ENCODE measurements at places on chromosomes 7 and 10.

DNA sequence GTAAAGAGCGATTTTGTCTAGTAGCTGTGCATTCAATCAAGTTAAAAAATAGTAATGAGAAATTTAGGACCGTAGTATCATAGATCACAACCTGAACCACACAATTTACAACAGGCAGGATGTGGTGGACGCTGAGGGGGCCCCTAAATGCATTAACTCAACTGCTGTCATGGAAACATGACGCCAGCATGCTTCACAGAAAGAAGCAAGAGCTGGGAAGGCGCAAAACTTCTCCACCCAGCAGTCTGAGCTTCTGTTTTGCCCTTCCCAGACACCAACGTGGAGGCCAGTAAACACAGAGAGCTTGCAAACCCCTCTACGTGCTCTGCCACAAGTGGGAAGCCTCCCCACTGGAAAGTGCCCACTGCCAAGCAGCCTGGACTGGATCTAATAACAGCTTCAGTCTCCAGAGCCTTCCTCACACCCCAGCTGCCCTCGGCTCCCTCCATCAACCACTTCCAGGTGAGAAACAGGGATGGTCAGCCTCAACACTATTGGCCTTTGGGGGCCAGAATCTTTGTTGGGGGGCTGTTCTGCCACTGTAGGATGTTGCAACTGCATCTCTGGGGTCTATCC is 151.8 kb downstream of the SFMBT2 start:
- DNase-seq, result no peak

GRCh38 chr7:36276428-36277248 is 113.0 kb upstream of the ANLN start:
- DNase-seq, result no peak

DNA sequence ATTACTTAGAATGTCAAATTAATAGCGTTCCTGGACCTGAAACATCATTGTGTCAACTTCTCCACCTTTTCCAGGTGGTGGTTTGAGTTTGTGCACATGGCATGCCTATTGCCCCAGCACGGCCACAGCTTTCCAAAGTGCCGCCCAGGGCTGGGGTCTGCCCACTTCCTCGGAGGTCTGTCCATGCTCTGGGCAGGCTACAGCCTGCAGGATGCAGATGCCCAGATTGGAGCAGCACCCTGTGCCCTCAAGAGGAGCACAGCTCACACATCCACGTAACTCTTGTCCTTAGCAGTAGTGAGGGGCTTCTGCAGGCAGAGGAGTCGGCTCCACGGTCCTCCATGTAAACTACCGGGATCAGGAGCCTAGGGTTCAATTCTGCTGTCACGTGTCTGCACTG is 238.6 kb downstream of the EBF3 start:
- no peak for DNase-seq

DNA sequence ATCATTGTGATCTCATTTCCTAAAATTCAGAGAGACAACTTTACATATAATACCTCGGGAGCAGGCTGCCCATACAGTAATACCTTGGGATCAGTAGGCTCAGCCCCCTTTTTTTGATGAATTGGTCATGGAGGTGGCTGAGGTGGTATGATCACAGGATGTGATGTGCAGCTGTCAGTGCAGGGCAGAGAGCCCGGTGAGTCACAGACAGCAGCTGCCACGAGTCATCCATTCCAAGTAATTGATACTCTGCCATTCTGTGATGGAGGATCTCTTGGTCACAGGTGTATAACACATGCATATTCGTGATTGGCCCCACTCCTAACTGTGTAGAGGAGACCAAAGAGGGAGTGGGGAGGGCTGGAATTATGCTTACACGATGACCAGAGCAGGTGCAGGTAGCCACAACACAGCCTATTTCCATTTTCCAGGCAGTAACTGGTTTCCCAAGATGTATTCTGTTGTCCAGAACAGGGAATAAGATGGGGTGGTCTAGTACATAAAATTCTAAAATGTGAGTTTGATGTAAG is 14.1 kb downstream of the NRCAM start:
- DNase-seq, result no peak

- no peak for DNase-seq
Measured at GRCh38 chr10:100155936-100156335, 29.9 kb downstream of the ERLIN1 start.

GRCh38 chr7:118052336-118052735 is 131.6 kb upstream of the LSM8 start:
- no peak for DNase-seq

GRCh38 chr7:105638902-105639495 is 57.7 kb upstream of the EFCAB10 start:
- DNase-seq, result no peak

GRCh38 chr7:157817433-157817832 is 480.6 kb downstream of the DNAJB6 start:
- DNase-seq, result no peak

DNA sequence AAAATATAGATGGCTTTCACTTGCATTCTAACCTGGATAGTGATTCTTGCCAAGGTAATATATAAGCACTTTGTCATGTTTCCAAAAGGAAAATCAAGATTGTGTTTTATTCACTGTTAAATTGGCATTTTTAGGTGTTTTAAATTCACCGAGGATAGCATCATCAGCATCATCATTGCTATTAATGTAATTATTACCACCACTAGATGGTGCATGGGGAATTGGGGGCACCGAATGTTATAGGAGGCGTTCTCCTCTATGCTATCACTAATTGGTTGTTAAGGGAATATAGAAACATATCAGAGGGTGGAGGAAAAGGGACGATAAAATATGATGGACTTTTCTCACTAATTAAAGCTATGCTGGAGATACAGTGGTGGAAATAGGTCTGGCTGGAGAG is 95.5 kb downstream of the CELF2 start:
- DNase-seq, result no peak

- no peak for DNase-seq
Measured at GRCh38 chr10:91013985-91014384, 93.1 kb upstream of the ANKRD1 start.

GRCh38 chr7:24709585-24710360 is 47.5 kb downstream of the GSDME start:
- no peak for DNase-seq

DNA sequence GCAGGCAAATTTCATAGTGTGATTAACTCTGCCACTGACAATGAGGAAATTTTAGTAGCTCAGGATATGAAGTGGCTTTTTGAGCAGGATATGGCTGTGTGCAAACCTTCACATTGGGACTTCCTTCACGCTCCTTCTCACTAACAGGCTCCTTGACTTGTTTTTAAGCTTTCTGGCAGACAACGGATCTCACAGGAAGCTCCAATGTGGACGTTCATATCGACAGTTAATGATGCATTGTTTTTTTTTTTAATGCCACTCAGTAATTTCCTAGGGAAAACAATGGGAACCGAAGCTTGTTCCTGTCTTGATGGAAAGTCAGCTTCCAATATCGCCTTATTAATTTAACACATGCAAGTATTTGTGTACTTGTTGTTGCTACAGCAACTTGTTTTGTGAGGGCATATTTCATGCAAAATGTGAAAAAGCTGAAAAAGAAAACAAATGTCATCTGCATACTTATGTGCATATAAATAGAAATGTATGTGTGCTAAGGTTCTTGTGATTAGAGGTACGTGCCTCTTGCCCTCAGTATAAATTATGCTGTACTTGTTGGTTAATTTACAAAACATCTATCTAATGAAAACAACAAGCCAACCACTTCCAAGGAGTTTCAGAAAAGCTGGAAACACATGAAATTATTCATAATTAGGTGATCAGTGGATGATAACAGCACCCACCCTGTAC is 84.7 kb downstream of the NRP1 start:
- DNase-seq, result no peak

DNA sequence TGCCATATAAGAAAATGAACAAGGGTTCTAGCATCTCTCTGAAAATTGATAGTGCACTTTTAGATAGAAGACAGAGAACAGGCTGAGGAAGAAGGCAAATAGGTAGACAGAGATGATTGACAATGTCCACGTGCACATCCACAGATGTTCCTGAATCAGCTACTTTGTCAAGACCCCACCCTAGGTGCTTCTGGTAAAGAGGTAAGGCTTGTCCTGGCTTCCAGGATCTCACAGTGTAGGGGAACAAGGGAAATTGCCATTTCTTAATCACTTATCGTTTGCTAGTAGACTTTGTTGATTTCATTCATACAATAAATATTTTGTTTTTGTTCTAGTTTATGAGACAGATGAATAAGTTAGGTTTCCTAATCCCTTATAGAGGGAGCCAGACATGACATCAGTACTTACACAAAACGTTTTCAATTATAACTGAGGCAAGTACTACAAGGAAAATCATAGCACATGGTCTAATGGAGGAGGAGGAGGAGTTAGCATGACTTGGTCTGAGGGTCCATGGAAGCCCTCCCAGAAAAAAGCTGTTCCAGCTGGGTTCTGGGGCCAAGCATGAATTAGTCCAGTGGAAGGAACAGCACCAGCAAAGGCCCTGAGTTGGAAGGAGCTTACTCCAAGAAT is 115.9 kb upstream of the ARID5B start:
- no peak for DNase-seq

- no peak for DNase-seq
Measured at GRCh38 chr10:62653254-62653653, 151.3 kb upstream of the ADO start.

- no peak for DNase-seq
Measured at GRCh38 chr10:82924711-82925110, 1049.7 kb downstream of the NRG3 start.

GRCh38 chr10:1382711-1383110 is 326.5 kb downstream of the WDR37 start:
- no peak for DNase-seq

- no peak for DNase-seq
Measured at GRCh38 chr10:88987243-88987725, 3.3 kb upstream of the FAS start.

DNA sequence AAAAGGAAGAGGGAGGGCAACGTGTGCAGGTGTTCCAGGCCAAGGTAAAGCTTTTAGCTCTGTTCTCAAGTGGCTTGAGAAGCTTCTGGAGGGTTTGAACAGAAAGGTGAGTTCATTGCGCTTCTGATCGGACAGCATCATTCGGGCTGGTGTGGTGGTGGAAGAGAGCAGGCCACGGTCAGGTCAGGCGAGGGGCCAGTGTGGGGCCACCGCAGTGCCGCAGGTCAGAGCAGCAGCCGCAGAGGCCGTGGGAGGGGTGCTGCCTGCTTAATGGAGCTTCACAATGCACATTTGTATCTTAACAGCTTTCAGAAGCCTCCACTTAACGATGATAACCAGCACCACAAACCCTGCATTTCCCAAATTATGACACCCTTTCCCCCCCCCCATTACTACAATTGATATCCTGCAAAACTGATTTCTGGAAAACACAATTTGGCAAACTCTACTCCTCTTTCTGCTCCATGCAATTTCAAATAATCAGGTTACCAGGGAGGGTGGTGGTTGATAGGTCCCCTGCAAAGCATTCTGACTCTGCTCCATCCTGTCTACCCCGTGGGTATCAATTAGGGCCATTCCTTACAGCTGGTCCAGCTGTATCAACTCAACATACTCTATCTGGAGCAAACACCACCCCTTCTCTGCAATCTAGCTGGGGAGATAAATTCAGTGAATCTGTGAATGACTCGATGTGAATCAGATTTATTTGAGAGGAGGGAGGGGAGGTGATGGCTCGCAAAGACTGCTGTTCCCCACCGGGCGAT is 162.9 kb downstream of the ACTR3B start:
- no peak for DNase-seq

GRCh38 chr7:28980451-28981160 is 22.5 kb upstream of the TRIL start:
- DNase-seq, result no peak

DNA sequence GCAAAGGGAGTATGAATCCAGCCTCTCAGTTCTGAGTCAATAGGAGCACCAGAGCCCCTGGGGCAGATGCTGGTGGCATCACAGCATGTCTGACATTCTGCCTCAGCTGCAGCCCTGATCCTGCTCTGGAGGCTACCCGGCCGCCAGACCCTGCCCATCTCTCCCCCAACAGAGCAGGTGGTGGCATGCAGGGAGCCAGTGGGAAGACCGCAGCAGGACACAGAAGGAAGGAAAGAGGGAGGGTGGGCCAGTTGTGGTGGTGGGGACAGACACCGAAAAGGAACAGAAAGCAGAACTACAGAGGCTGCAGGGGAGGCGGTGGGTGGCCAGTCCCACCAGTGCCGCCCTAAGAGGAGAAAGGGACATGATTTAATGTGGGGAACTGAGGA is 35.3 kb downstream of the BLNK start:
- DNase-seq, result no peak

GRCh38 chr10:82041018-82041417 is 166.0 kb downstream of the NRG3 start:
- no peak for DNase-seq

- DNase-seq, result no peak
Measured at GRCh38 chr10:76354212-76354738, 922.9 kb downstream of the LRMDA start.

DNA sequence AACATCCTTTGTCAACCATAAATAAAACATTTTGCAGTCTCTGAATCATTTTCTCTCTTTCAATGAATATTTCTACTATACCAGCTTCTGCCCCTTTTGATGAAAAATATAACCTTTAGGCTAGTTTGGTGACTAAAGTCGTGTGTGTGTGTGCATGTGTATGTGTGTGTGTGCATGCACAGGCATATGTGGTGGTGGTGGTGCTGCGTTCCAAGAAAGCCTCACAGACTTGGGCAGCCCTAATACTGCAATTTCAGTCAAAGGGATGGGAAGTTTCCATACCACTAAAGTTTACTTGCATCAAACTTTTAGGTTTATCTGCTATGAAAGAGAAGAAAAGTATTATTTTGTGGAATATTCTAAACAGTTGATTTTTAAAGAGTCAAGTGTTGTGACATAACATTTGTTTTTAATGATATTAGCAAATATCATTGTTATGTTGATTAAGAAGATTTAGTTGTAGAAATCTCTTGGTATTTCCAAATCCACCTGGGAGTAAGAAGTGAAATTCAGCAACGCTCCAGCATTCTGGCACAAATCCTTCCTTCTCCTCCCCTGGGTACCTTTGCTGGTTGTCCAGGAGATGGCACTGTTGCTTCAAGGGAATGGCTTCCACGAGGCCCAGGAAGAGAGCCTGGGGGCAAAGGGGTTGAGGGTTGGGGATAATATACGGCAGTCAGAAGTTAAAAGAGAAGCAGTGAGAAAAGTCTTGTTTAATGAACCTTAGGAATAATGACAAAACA is 41.5 kb downstream of the ASB4 start:
- peak; percentile 21 for DNase-seq

DNA sequence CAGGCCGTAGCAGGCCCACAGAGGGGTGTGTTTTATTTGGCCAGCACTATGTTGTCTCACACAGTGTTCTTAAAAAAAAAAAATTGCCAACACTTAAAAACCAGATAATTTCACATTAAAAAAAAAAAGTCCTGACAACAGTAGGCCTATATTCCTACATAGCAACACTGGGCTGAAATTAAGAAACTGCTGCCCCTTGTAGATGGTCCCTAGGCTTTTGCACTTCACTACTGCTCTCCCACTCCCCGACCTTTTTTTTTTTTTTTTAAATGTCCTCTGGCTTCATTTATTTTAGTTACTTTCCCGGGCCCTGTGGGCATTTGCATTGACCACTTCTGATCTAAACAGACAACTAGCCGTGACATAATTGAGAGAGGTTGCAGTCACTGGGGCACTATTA is 36.0 kb downstream of the SPAG6 start:
- no peak for DNase-seq
